Left lung (tissue), 14 donors: ENCODE measurements at places on chromosomes 7 and 10. TPM values are rescaled to one million over a fixed set of nuclear protein-coding genes. Genes with fewer than 3 reads are reported as not detected.

Gene MCM7
- 152 TPM for polyA plus RNA-seq

Gene NPTX2
- polyA plus RNA-seq: 0.23 TPM

Gene FAM20C
- 31.2 TPM for polyA plus RNA-seq

Gene ST8SIA6
- polyA plus RNA-seq: 13.3 TPM

Gene HTR5A
- not detected for polyA plus RNA-seq
